ENCODE measurements at places on chromosomes 7 and 10.

DNA sequence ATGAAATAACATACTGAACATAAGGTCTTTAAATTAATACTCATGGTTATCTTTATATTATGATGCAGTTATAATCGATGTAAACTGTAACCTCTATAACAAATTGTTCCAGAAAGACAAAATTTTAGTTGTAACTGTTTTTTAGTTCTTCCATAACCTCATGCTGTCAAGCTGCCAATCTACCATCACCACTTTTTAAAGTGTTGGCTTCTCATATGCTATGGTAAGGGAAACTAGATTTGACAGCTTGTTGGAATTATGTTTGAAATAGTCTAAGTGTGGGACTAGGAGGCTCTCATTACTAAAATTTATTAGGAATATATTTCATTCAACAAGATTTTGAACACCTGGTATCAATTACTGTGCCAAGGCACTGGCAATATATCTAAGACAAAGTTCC lies 105.4 kb downstream of the NRBF2 start:
- DNase-seq: no peak

DNA sequence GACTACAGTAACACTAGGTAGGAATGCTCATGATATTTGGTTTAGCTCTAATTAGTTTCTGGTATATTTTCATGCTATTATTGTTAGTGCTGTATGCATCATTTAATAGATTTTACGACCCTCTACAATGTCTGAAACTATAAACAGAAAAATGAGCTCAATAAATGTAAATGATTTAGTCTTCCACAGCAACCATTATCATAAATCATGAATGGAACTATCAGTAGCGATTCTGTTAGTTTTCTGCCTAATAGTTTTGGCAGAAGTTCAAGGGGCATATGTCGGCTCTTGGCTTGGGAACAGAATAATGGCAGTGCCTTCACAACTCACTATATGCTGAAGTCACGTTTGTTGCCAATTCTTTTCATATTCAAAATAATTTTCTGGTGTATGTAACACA lies 494.8 kb downstream of the PARD3 start:
- DNase-seq: no peak

DNA sequence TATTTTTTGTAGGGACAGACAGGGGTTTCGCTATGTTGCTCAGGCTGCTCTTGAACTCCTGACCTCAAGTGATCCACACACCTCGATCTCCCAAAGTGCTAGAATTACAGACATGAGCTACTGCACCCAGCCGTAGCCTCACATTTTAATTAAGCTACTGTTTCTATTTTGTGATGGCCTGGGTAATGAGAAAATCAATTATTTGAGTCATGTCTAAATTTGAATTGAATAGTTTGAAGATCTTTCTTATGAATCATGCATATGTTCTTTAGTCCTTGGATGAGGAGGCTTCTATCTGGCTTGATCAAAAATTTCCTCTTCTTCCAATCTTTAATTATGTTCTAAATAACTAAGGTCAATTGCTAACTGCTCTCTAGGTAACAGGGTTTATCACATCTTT lies 175.0 kb downstream of the REEP3 start:
- no peak for DNase-seq

DNA sequence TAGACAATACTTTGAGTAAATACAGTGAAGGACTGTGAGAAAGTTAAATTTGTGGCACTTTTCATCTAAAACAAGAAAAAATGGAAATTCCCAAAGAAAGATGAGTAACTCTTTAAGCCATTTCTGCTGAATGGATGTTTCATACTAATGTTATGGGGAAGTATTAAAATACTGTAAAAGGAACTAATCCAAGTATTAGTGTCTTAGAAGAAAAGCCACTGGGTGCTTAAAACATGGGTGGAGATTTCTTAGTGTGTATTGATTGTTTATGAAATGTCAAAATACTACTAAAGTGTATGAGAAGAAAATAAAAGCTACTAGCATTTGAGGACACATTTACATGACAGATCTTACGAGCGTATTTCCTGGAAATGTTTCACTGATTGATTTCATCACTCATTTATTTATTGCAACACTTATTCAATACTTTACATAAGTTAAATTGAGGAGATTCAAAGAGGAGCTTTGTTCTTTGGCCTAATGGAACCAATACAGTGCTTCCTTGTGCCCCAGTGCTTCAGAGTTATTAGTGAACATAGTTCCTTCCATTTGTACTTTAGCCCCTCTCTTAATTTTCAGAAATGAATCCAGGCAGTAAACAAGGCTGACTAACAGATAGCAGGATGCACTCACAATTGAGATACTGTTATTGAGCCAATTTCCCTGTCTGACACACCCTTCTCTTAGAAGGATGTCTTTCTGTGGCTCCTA lies 155.5 kb upstream of the AHR start:
- DNase-seq: no peak

- DNase-seq: no peak
Observed at GRCh38 chr10:122056431-122057094, 67.6 kb downstream of the TACC2 start.

DNA sequence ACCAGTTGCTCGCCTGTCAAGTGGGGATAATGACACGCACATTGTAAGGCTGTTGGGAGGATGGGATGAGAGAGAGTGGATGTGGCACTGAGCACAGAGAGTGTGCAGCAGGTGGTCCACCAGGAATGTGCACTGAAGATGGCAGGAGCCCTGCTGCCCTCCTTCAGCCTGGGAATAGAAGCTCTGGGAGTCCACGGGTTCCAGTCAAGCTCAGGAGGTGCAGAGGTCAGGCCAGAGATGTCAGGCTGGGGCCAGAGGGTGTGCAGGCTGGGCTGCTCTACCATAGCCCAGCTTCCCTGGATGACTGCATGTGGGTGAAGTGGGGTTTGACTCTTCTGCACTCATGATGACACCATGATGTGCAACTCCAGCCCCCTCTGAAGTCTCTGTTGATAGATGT lies 58.7 kb downstream of the C10orf120 start:
- DNase-seq: no peak

GRCh38 chr7:151529842-151530241 lies 10.1 kb upstream of the RHEB start:
- no peak for DNase-seq

- DNase-seq: no peak
Observed at GRCh38 chr10:85901599-85901998, 465.0 kb downstream of the GRID1 start.

Data from stimulated activated CD8-positive, alpha-beta memory T cell treated with anti-CD3 and anti-CD28 coated beads, Interleukin-4, amount 100 ng/mL, for 24 hours (primary cell).